ENCODE measurements at places on chromosomes 5 and 9.

- no peak for DNase-seq
Observed at GRCh38 chr5:112479418-112479817, 60.3 kb upstream of the EPB41L4A start.

DNA sequence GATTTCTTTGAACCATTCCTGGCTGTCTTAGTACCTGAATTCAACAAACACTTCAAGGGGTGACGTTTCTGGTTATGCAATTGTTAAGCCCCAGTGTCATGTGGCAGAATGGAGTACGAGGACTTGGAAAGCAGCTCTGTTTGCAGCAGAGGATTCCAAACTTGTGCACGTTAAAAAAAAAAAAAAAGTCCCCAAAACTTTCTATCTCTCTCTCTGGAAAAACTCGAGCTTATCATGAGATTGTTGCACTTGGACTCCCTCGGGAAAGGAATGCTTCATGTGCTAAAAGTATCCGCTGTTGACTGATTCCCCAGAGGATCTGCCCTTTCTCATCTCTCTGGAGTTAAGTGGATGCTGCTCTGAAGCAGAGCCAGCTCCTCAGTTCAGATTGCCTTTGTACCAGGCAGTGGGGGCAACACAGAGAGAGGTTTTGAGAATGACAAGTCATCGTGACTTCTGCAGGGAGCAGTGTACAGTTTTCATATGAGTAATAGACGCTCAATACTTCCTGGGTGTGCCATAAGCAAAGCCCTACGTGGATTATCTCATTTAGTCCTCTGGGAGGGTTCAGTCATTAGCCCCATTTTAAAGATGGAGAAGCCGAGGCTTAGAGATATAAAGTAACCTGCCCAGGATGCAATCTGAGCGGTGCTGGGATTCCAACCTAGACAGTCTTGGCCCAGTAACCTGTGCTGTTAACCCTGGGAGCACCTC lies 28.1 kb downstream of the TMOD1 start:
- no peak for DNase-seq

- no peak for DNase-seq
Observed at GRCh38 chr5:58261605-58262004, 198.3 kb downstream of the PLK2 start.

DNA sequence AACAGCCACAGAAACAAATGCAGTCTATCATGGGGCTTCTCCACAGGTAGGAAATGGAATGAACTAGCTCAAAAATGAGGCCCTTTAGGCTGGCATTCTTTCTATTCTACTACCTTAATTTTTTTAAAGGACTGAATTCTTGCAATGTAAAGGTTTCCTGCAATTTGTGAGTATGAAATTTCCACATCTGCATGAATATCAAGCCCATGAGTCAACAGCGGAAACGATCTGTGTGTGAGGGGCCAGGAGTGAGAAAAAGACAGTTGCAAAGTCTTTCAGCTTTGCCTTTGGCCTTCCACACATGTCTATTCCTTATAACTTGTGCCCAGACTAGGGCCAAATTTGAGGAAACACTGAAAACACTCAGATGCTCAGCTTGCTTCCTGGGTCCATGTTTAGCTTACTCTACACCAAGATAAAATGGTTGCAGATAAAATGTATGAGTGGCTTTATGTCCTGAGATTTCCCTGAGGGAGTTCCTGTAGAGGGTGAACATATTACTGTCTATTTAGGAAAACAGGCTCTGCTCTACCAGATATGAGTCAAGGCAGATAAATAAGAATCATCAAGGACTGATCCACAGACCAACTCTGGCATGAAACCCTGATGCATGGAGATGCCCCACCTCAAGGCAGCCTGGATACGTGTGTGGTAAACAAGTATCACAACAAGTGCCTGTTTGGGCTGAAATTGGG lies 46.5 kb downstream of the RETREG1 start:
- DNase-seq = no peak

DNA sequence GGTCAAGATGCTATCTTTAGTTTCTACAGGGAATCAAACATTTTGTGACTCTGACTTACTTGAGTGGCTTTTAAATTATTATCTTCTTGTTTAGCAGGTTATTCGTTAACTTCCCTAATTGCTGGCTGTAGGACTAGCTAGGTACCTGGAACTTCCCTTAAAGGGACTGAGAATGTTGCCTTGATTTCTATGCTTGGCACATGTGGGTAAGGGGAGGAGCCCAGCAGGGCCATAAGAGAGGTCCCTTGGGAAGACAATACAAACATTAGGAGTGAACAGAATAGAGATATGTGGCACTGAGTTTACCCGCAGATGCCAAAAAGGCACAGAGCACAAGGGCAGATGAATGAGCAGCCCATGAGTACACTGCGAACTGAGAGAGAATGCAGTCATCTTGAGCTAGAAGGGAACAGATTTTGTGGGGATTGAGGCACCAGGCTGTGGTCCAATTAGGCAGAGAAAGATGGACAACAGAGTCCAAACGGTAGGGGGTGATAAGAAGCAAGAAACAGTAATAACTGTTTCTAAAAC lies 9.8 kb downstream of the CKMT2 start:
- no peak for DNase-seq

GRCh38 chr5:10675177-10675700 lies 85.8 kb downstream of the DAP start:
- no peak for DNase-seq

DNA sequence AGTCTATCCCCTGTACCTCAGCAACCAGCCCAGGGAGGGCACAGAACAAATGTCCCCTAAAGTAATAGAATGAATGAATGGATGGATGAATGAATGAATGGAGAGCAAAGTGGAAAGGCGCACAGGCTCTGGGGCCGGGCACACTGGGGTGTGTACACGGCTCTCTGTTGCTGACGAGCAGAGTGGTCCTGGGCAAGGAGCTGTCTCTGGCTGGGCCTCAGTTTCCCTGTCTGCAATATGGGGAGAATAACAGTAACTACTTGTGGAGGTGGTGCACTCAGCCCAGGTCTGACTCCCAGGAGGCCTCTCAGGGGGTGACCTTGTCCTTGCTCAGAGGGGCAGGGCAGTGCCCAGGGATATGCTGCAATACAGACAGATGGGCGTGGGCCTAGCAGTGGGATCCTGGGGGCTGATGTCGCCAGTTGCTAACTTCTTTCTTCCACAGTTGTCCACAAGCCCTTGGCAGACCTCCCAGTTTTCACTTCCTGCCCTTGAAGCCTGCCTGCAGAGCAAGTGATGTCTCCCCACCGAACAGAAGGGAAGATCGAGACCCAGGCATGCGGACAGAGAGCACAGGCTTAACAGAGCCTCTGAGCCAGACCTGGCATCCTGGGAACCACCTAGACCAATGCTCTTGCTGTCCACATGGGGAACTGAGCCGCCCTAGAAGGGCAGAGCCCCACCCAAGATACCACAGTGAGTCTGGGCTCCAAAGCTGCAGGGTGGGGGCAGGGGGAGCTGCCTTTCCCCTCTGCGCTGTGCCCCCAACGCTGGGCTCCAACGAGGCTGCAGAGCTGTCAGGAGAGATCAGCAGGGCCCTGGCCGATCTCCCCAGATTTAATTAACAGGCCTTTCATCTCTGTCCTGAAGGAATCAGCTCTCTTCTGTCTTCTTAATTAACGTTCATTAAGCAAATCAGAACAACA lies 13.6 kb upstream of the LAMC3 start:
- no peak for DNase-seq

GRCh38 chr5:42970636-42971559 lies 69.2 kb downstream of the ANXA2R start:
- no peak for DNase-seq

GRCh38 chr5:89849830-89850512 lies 559.6 kb downstream of the CETN3 start:
- DNase-seq = no peak

- DNase-seq = no peak
Observed at GRCh38 chr5:109387408-109387974, 22.3 kb downstream of the PJA2 start.

- DNase-seq = no peak
Observed at GRCh38 chr9:89842267-89842768, 237.5 kb downstream of the GADD45G start.

DNA sequence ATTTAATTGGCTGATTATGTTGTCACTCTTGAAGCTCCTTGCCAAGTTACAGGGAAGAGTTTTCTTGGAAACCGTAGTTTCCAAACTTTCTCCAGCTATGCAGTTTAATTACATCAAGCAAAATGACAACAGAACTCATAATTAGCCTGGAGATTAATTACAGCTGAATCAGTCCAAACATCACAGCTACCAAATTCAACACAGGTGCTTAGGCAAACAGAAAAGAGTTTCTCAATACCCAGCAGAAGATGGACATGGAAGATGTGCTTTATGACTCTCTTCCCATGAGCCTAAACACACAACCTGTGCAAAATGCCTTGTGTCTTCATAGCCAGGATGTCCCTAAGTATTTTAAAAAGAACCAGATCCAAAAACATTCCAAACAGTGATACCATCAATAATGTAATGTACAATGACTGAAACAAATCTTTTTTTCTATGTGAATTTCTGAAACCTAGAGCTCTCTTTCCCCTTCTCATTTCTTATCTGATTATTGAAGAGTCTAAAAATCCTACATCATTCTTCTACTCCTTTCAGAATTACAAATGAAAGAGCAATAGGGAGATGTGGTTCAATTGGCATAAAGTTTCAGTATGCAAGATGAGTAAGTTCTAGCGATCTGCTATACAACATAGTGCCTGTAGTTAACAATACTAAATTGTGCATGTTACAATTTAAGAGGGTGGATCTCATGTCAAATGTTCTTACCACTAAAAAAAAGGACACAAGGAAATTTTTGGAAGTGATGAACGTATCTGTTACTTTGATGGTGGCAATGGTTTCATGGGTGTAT lies 124.3 kb downstream of the RASEF start:
- DNase-seq = no peak

DNA sequence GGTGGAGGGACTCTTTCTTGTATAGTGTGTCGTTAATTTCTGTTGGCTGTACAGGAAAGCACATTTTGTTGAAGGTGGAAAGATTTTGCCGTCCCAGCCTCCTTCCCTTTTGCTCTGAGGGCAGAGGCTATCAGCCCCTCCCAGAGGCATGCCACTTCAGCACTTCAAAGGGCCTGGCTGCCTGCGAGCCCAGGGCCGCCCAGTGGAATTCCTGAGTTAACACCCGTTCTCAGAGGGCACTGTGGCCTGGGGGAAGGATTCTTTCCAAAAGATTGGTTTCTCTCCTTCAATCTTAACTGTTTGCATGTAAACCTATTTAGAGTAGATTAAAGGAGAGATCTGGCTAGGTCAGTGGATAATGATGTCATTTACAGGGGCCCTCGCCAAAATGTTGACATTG lies 238.6 kb downstream of the FANCC start:
- no peak for DNase-seq

DNA sequence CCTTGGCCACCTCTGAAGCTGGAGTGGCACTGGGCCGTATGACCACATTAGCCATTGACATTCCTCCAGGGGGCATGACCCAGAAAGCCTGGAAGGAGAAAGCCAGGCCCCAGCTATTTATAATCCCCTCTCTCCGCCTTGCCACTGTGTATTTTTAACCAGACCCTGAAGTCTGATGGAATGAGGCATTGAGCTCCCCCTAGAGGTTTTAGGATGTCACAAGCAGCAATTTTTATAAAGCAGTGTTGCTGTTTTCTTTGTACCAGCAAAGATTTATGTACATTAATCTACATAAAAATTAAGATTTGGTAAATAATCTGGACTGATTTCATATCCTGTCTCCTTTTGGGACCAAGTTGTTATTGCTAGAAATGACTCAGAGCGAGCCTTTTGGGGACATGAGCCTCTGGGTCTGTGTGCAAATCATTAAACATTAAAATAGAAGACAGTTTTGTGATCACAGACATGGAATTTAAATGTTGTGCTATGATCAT lies 127.1 kb downstream of the TRIO start:
- DNase-seq = no peak

GRCh38 chr9:76419782-76420380 lies 25.7 kb upstream of the RFK start:
- no peak for DNase-seq

DNA sequence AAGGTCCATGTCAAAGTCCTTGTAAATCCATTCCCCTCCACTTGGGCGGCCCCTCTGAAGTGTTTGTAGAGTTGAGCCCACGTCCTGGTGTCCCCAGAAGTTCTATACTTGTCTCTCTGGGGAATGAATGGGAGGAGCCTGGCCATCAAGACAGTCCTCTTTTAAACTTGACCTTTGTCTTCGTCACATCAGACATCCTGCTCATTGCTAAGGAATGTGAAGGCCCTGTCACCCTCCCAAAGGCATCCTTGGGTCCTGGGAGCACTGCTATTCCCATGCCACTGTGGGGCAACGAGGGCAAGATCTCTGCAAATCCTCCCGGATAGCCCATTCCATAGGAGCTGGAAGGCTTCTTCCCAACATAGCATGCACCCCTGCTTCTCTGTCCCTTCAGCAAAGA lies 235.5 kb downstream of the SLIT3 start:
- no peak for DNase-seq

GRCh38 chr5:173715607-173716006 lies 99.2 kb upstream of the BOD1 start:
- no peak for DNase-seq

DNA sequence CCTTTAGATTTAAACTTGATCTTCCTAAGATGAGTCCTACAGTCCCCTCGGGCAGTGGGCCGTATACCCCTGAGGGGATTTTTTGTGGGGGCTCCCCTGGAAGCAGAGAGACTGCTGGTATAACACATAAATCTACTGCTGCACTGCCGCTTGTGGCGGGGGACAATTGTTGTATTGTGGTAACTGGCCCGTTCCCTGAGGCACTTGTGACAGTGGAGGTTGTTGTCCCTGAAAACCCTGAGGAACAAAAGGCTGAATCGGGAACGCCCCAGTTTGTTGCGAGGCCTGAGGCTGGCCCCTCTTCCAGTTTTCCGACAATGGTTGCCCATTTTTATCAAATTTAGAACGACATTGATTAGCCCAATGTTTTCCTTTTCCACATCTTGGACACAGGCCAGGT lies 4.7 kb upstream of the TMEM141 start:
- no peak for DNase-seq

GRCh38 chr9:136532799-136533774 lies 12.8 kb downstream of the NOTCH1 start:
- DNase-seq = peak; percentile 66

DNA sequence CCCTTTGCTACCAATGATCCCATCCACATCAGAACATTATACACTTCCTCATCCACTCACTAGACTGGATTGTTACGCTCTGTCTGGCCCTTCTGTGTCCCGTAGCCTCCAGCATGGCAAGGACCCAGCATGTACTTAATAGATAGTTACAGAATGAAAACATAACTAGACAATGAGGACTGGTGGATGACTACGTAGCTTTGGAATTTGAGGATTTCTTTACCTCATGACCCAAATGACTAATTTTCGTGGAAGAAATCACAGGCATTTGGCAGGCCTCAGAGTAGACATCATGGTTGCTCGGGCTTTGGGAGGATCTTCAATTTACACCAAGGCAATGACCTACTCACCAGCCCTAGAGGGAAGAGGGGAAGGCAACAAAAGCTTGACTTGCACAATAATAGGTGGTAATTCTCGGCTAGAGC lies 299.8 kb downstream of the TLE1 start:
- DNase-seq = no peak

DNA sequence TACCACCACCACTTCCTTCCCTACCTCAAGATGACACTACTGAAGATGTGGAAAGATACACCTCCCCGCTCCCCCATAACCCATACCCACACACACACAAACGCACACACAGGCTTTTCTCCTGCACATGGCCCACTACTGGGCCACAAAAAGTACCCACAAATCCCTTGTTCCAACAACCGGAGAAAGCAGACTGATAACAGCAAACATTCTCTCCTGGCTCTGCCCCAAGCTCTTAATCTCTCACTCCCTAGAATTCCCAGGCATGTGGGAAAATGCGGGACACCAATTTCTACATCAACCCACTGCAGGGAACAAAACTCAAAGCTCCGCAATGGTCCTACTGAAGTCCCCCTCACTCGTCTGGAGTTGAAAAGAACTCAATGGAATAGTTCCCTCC lies 611.0 kb upstream of the KLF4 start:
- DNase-seq = no peak
